Tibial nerve (tissue), 4 donors: ENCODE measurements at places on chromosomes 6 and 20. TPM values are rescaled to one million over a fixed set of nuclear protein-coding genes. Genes with fewer than 3 reads are reported as not detected.
A peak's percentile ranks its signal among the peaks of the same experiment; 100 is the strongest.

DNA sequence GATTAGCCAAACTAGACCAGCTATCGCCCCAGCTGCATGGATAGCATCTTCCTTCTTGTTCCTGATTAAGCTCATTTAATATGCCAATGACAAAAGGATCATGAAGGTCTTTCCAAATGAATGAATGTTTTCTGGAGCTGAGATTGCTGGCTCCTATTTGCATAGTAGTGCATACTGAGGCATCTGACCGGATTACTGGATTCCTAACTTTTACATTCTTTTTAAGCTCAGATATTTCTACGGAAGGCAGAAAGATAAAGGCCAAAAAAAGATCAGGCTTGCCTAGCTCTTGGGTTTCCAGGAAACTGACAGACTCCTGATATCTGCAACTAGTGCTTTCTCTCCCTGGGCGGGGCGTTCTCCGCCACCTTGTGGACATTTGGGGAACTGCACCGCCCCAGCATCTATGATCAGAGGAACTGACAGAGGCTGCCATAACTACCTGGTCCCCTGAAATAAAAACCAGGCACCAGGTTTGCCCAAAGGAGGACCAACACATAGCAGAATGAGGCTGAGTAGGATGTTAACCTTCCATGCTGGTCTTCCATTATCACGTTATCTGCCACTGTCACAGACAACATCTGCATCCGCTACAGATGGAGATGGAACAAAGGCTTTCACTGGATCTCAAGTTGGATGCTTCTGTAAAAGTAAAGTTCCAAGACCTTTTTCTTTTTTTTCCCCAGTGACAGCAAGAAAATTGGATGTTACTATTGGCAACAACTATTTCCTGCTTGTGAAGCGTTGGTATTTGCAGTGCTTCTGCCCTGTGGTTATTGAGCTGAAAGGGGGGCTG, 33.2 kb downstream of the NT5E start:
- peak; percentile 80 for DNase-seq
- H3K36me3 ChIP-seq = no peaks in the 10 kb centered on the region
- no peak overlapping the region for H3K4me3 ChIP-seq
- H3K27ac ChIP-seq = no peak overlapping the region
- no peaks in the 10 kb centered on the region for H3K4me1 ChIP-seq

GRCh38 chr6:3102875-3103274, 15.6 kb upstream of the BPHL start:
- DNase-seq = no peak
- no peak overlapping the region for H3K4me3 ChIP-seq
- H3K27me3 ChIP-seq = no peaks in the 10 kb centered on the region
- H3K27ac ChIP-seq = no peak overlapping the region

DNA sequence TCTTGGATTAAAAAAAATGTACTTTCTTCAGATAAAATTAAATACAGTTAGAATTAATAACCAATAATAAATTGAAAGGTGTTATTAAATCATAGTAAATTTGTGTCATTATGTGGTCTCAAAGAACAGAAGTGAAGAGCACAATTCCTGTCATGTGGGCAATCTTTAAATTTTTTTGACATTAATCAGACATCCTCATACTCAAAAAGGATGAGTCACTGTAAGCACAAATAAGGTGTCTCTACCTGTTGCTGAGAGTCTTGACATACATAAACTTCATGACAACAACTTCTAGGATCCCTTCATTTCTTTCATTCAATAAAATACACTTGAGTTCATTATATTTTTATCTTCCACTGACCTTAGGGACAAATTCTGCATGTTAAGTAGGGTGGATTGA, 76.1 kb downstream of the SLC22A3 start:
- H3K36me3 ChIP-seq = no peaks in the 10 kb centered on the region
- DNase-seq = no peak
- no peaks in the 10 kb centered on the region for H3K27me3 ChIP-seq
- peaks cover 13% of the 10 kb centered on the region for H3K4me1 ChIP-seq

- H3K27ac ChIP-seq = no peak overlapping the region
- DNase-seq = no peak
- no peaks in the 10 kb centered on the region for H3K36me3 ChIP-seq
- no peaks in the 10 kb centered on the region for H3K4me1 ChIP-seq
- no peaks in the 10 kb centered on the region for H3K27me3 ChIP-seq
Measured at GRCh38 chr6:93970684-93971083, 551.3 kb upstream of the EPHA7 start.

DNA sequence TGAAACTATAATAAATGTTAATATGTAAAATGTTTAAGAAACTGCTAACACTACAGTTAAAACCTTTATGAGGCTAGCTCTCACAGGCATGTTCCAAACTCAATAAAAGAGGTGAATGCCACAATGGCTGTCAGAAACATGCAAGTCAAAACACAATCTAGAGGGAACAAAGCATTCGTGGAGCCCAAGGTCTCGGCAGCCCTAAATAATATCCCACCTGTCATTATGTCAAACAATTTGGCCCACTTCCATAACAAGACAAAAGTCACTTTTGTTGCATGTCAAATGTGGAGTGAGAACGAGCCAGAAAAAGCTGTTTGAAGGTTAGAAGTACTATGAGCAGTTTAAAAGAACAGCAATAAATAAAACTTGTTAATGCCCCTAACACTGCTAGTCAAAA, 181.9 kb downstream of the GMDS start:
- DNase-seq = no peak
- no peaks in the 10 kb centered on the region for H3K4me1 ChIP-seq
- no peaks in the 10 kb centered on the region for H3K27me3 ChIP-seq
- H3K36me3 ChIP-seq = no peaks in the 10 kb centered on the region
- no peak overlapping the region for H3K27ac ChIP-seq
- no peak overlapping the region for H3K4me3 ChIP-seq

GRCh38 chr20:62441987-62442539, 14.7 kb upstream of the RBBP8NL start:
- no peaks in the 10 kb centered on the region for H3K4me1 ChIP-seq
- H3K27ac ChIP-seq = no peak overlapping the region
- no peak overlapping the region for H3K4me3 ChIP-seq
- DNase-seq = no peak

GRCh38 chr6:10414756-10415616, at the start of gene TFAP2A:
Gene TFAP2A, minus strand, starts transcription at chr6:10415074. Its CDS starts 83 bp downstream, at chr6:10414991.
- H3K36me3 ChIP-seq = no peaks in the 10 kb centered on the region
- no peak within 1 kb of the TSS for H3K27ac ChIP-seq
- peaks cover 2% of the 10 kb centered on the region for H3K27me3 ChIP-seq

DNA sequence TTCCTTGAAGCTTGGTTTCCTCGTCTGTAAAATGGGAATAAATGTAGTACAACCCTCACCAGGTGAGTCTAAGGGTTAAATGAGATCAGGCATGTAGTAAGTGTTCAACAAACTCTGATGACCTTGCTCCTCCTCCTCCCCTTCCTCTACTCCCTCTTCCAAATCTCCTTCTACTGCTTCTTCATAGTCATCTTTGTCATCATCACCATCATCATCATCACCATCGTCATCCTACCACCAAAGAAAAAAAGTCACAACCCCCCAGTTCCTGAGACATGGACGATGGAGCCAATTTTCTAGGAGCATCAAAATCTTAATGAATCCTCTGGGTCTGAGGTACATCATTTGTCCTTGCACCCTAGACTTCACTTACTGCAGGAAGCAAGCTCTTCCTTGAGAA, 240.0 kb downstream of the ANKRD60 start:
- H3K4me1 ChIP-seq = no peaks in the 10 kb centered on the region
- H3K27me3 ChIP-seq = no peaks in the 10 kb centered on the region
- no peaks in the 10 kb centered on the region for H3K36me3 ChIP-seq
- no peak overlapping the region for H3K27ac ChIP-seq

GRCh38 chr6:151761851-151762250, 45.6 kb upstream of the ESR1 start:
- H3K36me3 ChIP-seq = no peaks in the 10 kb centered on the region
- H3K27me3 ChIP-seq = no peaks in the 10 kb centered on the region
- no peak overlapping the region for H3K4me3 ChIP-seq
- no peaks in the 10 kb centered on the region for H3K4me1 ChIP-seq
- no peak for DNase-seq

- DNase-seq = no peak
- H3K36me3 ChIP-seq = no peaks in the 10 kb centered on the region
- no peaks in the 10 kb centered on the region for H3K27me3 ChIP-seq
- H3K27ac ChIP-seq = no peak overlapping the region
- H3K4me1 ChIP-seq = peaks cover 15% of the 10 kb centered on the region
Measured at GRCh38 chr6:139294090-139294489, 2.3 kb upstream of the TXLNB start.

- no peaks in the 10 kb centered on the region for H3K4me1 ChIP-seq
- H3K27me3 ChIP-seq = no peaks in the 10 kb centered on the region
- H3K27ac ChIP-seq = no peak overlapping the region
- no peak overlapping the region for H3K4me3 ChIP-seq
- no peaks in the 10 kb centered on the region for H3K36me3 ChIP-seq
Measured at GRCh38 chr20:7667194-7667593, 273.1 kb downstream of the HAO1 start.

DNA sequence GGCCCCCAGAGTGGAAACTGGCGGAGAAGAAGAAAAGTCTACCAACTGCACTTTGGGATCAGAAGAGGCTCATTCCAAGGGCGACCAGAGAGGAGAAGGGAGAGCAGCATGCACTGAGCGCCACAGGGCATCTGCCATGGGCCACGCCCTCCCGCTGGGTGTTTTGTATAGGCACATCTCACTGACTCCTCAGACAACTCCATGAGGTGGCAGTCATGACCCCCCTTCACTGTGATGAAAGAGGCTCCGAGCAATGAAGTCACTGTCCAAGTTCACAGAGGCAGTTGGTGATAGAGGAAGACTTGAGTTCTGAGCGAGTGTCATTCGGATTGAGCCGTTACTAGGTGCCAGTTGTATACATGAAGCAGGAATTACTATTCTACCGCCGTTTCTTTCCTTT, 15.4 kb downstream of the BPIFB1 start:
- no peak overlapping the region for H3K4me3 ChIP-seq
- DNase-seq = no peak
- H3K36me3 ChIP-seq = no peaks in the 10 kb centered on the region
- no peaks in the 10 kb centered on the region for H3K4me1 ChIP-seq

GRCh38 chr6:47788498-47788884, 6.7 kb downstream of the OPN5 start:
- no peak for DNase-seq
- H3K27me3 ChIP-seq = no peaks in the 10 kb centered on the region
- peaks cover 10% of the 10 kb centered on the region for H3K4me1 ChIP-seq
- no peak overlapping the region for H3K4me3 ChIP-seq

- no peaks in the 10 kb centered on the region for H3K36me3 ChIP-seq
- no peaks in the 10 kb centered on the region for H3K27me3 ChIP-seq
- no peak for DNase-seq
- no peak overlapping the region for H3K27ac ChIP-seq
- peaks cover 4% of the 10 kb centered on the region for H3K4me1 ChIP-seq
Measured at GRCh38 chr20:40563296-40563950, 125.6 kb downstream of the MAFB start.

The DOK5 gene
- 5.4 TPM for total RNA-seq

The CFAP61 gene
- total RNA-seq = 0.60 TPM

The CDH26 gene
- total RNA-seq = 2.7 TPM

The DEFB132 gene
- not detected for total RNA-seq

The FAM209B gene
- not detected for total RNA-seq
